ENCODE measurements at places on chromosomes 13 and 19. TPM values are rescaled to one million over a fixed set of nuclear protein-coding genes. Genes with fewer than 3 reads are reported as not detected.

DNA sequence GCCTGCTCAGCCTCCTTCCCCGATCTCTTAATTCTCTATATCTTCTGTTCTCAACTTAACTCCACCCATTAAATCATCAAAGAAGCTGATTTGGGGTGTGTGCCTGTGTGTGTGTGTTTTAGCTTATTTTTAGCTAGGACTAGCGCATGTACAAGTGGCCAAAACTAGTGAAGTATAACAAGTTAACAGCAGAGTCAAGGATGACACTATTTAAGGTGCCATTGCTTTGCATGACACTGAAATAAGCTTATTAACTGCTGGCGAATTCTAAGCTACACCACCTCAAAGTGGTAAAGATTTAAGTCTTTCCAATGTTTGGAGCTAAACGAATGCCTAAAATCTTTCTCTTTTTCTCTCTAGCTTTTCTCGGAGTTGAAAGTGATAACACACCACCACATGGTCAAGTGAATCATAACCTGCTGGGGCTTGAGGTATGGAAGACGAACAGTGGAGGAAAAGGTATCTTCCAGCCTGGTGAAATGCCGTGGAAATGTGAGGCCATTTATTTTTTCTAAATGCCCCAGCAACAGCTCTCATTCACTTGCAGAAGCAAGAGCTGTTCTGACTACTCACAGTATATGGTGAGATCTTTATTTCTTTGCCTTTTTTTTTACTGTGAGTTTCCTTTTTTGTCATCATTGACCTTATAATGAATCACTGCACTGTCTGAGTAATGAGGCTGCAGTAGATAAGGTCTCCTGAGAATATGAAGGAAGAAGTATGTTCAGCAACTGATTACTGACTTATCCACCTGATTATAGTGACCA, 570.3 kb downstream of the PCDH9 start:
- peak; percentile 59 for DNase-seq

DNA sequence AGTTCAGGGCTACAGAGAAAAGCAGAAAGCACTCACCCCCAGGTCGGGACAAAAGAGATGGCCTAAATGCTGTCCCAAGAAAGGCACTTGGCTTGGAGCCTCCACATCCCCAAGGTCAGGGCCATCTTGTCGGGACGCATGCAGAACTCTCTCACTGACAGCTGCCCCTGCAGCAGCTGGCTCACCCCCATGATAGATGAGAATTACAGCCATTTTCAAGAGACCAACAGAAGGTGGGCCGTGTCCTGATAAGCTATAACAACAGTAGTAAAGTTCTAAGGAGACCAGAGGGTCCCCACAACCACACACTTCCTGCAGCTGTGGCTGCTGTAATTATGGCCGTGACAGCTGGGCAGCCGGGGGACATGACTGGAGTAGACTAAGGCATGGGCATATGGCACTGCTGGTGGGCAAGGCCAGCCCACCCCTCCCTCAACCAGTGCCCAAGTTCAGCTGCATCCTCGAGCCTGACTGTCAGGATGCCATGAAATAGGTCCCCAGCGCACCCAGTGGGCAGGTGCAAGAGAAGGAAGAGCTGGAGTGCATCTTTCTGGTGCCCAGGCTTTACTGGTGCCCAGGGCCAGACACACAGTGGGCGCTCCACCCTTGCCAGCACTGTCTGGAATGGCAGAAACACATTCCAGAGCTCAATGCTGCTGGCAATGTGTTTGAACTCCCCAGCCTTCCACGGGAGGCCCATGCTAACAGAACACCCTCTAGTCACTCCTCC, 436.7 kb upstream of the ZNF507 start:
- no peak for DNase-seq

DNA sequence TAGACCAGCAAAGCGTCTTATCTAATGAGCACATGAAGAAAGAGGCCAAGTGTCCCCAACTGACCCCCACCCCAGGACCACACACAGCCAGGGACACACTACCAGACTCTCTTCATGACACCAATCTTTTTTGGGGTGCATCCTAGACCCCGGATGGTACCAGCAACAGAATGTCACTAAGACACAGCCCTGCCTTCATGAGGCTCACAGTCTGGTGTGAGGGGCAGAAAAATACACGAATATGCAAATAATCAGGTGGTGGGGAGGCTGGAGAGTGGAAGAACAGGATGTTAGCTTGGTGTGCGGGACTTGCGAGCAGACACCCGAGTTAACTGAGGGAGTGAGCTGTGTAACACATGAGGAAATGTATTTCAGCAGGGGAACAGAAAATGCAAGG, 17.5 kb downstream of the AKT2 start:
- DNase-seq: no peak

GRCh38 chr13:41720839-41721561, 239.9 kb downstream of the VWA8 start:
- peak; percentile 1 for DNase-seq

DNA sequence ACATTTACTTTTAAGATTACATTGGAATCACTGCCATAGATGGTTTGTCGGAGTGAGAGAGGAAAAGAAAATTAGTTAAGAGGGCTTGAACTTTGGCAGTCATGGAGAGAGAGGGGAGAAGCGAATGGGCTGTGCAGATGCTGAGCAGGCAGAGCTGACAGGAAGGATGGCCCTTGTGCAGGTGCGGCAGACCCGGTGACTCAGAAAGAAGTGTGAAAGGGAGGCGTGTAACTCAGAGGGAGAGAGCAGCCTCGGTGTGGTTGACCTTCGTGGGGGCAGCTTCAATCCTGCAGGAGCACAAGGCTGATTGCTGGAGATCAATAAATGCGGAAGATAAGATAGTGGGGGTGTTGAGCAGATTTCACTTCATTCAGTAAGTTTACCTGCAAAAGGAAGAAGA, 76.9 kb downstream of the TNFSF13B start:
- DNase-seq: no peak

- no peak for DNase-seq
Observed at GRCh38 chr13:47832458-47832972, 168.6 kb downstream of the SUCLA2 start.

DNA sequence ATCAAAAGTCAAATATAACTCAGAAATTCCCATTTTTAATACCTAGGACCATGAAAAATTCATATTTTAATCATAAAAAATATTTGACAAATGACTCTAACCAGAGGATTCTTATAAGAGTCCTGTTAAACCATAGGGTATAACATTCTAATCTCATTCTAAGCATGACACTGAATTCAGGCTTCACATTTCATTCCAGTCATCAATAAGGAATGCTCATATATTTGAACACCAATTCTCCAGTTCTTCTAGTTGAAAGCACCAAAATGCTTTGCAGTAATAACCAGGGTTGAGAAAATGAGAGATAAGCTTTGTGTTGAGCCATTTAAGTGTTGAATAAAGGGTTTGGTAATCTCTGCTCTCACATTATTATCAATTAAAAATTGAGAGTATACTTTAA, 147.5 kb downstream of the VWA8 start:
- DNase-seq: peak; percentile 53

- no peak for DNase-seq
Observed at GRCh38 chr13:70520275-70521036, 412.2 kb upstream of the KLHL1 start.

DNA sequence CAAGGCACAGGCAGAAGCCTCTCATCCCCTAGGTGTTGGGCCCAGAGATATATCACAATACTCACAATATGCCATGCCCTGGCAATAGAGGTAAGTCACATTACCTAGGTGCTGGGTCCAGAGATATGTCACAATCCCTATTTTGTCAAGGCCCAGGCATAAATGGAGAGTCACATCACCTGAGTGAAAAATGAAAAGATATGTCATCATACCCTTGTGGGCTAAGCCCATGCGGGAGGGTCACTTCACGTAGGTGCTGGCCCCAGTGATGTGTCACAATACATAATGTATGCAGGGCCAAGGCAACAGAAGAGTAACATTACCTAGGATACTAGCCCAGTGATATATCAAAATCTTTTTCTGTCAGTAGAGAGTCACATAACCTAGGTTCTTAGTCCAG, 127.0 kb downstream of the ZNF675 start:
- no peak for DNase-seq

DNA sequence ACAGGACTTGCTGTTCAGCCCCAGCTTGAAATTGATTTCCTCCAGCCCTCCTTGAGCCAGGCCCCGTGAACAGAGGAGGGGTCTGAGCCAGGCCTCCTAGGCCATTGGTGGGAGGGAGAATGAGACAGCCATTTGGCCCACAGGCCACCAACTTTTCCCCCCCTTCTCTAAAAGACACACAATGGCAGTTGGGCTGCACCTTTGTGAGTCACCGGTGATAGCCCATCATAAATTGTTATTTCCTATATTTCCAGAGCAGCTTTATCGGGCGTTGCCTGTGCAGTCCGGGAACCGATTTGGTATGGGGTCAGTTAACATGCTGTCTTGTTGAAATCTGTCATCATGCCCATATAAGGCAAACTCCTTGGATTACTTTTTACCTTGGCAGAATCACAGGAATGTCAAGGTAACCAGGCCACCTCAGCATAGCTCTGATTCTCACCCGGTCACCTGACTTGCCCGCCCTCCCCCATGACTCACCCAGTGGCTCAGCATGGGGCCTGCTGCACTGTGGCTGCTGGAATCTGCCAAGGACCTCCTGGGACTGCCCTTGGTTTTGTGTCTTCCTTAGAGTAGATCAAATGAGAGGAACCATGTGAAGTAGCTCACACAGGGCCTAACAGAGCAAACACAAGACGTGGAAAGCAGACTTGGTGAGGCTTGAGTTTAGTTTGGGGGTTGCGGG, 36.1 kb downstream of the ACTN4 start:
- peak; percentile 96 for DNase-seq

DNA sequence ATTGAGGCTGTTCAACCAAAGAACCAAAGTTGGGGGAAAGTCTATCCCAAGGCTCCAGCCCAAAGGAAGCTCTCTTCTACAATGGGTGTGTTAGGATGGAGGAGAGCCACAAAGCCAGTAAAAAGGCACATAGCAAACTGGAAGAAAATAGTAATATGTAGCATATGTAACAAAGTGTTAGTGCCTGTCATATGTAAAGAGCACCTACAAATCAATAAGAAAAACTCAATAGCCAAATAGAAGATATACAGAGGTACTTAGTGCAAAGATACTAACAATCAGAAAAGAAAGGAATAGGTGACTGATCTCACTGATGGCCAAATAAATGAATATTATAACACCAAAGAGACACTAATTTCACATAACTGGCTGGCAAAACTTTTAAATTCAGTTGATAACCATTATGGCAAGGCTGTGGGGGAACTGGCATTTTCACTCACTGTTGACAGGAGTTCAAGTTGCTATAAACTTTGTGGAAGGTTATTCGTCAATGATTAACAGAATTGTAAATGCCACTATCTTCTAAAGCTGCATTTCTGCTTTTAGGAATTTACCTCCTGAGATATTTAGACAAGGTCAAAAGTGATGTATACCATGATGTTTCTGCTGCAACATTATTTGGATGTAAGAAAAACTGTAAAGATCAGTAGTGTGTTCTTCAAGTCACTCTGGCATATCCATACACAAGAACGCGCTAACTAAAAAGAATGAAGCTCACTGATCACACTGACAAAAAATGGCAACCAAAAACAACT, 110.8 kb downstream of the GNG7 start:
- no peak for DNase-seq

- no peak for DNase-seq
Observed at GRCh38 chr13:46605076-46605824, 52.3 kb downstream of the LRCH1 start.

DNA sequence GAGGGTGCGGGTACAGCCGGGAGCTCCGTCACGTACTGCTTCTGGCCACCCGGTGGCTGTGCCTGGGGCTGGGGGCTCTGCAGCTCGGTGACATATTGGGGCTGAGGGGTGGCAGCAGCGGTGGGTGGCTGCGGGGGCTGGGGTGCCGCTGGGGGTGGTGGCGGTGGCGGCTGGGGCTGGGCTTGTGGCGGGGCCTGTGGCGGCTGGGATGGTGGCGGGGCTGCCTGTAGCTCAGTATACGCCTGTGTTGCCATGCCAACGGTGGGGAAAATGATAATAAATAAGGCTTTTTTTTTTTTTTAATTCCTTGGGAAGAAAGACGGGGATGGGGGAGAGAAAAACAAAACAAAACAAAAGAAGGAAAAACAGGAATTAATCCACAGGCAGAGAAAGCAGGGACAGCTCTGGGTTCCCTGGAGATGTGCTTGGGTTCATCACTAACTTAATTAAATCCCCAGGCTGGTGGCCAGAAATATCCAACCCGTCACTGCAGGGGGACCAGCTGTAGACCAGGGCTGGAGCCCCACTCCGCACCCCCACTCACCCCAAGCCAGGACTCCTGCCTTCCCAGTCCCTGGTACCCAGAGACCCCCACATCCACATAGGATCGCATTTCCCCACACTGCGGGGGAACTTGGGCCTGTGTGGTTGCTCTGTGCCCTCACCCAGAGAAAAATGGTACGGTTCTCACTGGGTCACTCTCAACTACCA, 12.4 kb downstream of the RFX1 start:
- DNase-seq: no peak

DNA sequence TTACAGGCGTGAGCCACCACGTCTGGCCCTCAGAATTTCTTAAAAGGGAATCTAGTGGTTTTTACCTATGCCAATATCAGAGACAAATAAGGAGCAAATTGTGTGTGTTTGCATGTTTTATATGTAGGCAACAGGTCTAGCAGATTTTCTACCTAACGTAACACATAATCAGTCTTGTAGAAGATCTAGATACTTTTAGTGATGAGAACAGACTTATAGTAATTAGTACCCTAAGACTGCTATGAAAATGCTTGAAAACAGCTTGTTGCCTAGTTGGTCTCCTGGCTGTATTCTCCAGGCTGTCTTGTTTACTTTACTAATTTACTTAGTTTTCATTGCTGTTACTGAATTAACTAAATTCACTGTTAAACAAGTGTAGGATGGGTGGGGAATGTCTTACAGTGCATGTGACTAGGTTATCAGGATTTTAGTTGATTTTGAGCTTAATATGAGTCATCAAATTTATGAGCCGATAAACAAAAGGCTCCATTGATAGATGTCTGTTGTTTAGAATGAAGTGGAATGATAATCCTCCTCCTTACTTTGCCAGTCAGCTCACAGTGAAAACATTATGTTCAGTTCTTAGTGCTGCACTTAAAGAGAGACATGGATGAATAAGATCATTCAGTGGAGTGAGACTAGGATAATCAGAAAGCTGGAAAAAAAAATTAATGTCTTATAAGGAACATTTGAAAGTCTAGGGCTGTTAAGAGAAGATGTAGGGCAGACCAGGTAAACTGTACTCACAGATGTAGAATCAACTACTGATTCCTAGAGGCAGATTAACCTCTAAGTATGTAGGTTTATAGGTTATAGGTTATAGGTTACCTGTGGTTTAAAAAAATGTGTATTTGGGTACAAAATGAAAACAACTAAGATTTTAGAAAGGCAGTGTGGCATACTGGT, 22.4 kb downstream of the GTF2F2 start:
- DNase-seq: peak; percentile 67

GRCh38 chr13:46953331-46953730, 56.5 kb upstream of the HTR2A start:
- peak; percentile 25 for DNase-seq

DNA sequence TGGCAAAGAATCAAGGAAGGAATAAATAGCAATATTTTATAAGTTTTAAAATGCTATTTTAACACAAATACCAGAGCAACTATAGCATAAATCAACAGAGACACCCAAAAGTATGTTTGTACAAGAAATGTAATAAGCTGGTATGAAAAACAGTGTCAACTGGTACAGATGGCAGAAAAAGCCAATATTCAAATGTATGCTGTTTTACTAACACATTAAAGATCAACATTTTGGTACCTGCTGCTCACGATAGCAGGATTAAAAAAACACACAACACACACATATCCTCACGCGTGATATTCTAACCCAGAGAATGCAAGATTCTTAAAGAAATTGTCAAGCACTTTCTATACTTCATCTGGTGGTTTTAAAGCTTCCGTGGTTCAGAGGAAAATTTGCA, 48.1 kb upstream of the C19orf12 start:
- DNase-seq: no peak

ING1 gene
- total RNA-seq: 20.8 TPM

CABP5 gene
- not detected for total RNA-seq

ZNF490 gene
- 6.9 TPM for total RNA-seq

SACS gene
- 85.2 TPM for total RNA-seq

Measured in PC-3 (cell line).